MV-4-11 (cell line): ENCODE measurements at places on chromosomes 12 and 14.

- no peak for DNase-seq
Measured at GRCh38 chr14:30387871-30388270, 171.1 kb upstream of the G2E3 start.

DNA sequence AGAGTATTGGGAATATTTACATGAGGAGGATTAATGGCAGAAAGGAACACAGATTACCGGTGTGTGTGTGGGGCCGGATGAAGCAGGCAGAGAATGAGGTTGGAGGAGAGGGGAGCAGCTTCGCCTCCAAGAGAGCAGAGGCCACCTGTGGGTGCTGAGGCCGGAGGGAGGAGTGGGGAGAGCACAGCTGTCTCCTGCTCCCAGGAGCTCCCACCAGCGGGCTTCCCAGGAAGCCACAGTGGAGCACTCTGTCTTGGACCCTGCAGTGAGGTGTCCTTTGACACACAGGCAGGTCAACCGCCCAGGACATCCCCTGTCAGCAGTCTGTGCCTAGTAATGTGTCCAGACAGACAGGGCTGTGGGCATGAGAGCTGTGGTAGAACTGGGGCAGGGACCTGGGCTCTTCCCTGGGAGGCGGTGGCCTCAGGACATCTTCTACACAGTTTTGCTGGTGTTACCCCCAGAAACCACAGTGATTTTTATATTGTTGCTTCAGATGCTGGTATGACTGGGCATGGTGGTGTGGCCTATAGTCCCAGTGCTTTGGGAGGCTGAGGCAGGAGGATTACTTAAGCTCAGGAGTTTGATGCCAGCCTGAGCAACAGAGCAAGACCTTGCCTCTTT lies 18.5 kb upstream of the AMN start:
- DNase-seq, result no peak

DNA sequence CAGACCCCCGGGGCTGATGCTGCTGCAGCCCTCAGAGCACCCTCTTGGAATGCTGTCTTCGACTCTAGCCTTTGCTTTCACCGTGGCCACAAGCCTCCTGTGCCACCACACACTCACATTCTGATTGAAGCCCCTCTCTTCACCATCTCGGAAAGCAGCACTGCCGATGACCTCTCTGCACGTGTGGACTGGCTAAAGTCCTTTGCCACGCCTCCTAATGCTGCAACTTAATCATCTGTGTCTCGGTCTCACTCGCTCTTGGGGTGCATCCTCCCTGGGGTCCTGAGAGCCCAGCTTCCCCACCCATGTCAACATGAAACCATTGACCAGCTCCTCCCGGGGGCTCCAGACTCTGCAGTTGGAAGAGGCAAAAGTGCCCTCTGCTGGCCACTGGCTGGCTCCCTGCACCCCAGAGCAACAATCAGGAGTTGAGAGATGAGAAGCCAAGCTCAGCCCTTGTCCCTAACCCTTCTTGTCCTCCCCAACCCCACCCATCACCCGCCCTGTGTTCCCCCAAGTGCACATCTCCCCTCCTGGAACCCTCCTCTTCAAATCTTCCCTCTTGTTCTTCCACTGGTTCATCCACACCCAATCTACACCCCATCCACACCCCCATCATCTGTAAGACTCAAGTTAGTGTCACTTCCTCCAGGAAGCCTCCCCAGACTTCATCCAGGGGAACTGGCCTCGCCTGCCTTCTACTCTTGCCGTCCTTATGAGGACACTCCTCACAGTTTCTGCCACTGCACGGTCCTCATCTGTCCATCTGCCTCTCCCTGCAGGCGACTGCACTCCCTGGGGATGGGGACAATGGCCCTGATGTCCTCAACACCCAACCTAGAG lies 23.6 kb upstream of the FAM181A start:
- no peak for DNase-seq

DNA sequence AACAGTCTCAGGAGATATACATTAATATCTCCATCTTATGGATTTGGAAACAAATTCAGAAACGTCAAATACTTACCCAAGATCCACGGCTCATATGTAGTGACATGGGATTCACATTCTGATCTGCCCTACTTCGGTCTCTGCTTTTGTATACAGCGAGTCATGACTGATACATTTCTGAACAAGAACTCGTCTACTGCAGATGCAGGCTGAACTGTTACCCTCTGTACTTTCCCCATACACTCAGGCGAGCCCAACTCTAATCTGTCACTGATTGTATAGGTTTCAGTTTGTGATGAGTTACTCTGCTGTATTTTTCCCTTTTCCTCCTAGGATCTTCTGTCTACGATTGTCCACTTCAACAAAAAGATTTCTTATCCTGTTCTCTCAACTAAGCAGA lies 441.6 kb downstream of the CCDC91 start:
- no peak for DNase-seq

DNA sequence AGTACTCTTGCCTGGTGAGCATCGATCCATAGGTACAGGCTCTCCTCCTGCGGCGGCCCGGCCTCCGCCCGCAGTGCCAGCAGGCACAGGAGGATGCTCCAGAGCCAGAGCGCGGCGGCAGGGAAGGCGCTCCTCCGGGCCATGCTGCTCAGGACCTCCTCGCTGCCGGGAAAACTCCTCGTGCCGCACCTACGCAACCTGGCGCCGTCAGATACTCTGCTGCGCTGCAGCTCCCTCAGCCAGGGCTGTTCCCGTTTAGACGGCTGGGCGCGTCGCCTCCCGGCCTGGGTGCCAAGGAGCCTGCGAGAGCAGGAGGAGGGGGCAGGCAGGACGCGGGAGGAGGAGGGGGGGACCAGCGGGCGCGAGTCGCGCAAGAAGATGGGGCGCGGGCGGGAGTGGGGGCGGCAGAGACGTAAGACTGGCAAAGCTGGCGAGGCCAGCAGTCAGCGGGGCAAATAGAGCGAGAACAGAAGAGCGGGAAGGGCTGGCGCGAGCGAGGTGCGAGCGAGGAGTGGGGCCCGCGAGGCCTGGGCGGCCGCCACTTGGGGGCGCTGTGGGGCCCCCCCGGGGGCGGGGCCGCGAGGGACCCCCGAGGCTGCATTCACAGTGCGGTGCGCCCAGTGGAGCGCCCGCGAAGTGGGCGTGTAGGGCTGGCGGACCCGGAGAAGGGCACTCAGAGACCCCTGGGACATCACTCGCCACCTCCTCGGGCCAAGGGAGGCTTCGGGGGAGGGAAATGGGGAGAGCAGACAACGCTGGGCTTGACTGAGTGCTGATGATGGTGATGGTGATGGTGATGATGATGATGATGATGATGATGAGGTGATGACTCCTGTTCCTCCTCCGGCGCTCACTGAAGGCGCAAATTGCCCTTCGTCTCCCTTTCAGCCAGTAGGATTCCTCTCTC lies at the start of gene WIF1:
WIF1 (minus strand) TSS at position 257 of the 907 bp plus-strand sequence; CDS start at position 143, 114 bp downstream.
- no peak for DNase-seq

GRCh38 chr12:66398931-66399910 lies 96.9 kb downstream of the HELB start:
- DNase-seq, result peak; percentile 90

- DNase-seq, result no peak
Measured at GRCh38 chr12:40996091-40996490, 192.0 kb upstream of the PDZRN4 start.

DNA sequence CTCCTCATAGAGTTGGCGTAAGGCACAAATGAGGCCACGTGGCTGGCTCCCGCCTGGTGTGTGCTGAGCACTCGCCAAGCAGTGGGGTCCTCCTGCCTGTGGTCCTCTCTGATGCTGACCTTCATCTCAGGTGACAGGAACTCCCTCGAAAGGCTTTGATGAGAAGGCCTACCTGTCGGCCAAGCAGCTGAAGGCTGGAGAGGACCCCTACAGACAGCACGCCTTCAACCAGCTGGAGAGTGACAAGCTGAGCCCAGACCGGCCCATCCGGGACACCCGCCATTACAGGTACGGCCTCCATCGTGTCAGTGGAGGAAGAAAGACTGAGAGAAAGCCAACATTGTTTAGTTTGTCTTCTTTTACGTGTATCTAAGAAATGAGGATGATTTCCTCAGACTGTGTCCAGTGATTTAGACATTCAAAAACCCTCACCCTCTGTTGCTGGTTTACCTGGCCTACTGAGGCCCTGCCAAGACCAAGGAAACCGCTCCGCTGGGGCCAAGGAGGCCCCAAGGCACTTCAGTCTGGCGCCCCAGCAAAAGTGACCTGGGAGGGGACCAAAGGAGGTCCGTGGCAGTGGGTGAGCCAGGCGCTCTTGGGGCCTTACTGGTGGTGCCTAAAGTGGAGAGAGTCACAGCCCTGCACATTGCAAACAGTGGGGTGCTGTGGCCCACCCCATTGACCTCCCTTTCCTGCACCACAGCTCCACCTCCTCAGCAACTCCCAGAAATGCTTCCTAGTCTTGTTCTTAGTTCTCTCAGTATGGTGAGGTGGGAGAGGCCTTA lies 60.8 kb downstream of the GALNT16 start:
- no peak for DNase-seq

GRCh38 chr12:30953257-30953656 lies 26.7 kb downstream of the TSPAN11 start:
- no peak for DNase-seq

DNA sequence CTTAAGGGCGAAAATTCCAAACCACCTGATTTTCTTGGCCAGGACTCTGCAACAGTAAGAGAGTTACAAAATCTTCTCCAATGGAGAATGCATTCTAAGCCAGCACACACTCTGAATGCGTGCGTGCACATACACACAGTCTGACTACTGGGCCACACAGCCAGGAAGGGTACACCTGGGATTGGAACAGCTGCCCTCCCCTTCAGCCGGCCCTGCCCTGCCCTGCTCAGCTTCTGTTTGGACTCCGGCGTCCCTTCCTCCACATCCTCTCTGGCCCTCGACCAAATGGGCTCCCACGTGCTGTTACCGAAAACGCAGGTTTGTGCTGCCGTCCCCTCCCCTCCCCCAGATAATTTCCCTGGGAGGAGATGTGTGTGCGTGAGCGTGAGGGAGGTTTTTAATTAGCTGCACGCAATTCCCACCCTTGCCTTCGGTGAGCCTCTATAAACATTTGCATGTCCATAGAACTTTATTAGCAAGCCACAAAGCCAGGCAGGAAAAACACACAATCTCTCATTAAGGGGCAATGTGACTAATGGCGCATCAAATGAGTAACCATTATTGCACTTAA lies 43.0 kb downstream of the CCNK start:
- DNase-seq, result no peak
